ENCODE measurements at places on chromosomes 12 and 14.
A peak's percentile ranks its signal among the peaks of the same experiment; 100 is the strongest.

DNA sequence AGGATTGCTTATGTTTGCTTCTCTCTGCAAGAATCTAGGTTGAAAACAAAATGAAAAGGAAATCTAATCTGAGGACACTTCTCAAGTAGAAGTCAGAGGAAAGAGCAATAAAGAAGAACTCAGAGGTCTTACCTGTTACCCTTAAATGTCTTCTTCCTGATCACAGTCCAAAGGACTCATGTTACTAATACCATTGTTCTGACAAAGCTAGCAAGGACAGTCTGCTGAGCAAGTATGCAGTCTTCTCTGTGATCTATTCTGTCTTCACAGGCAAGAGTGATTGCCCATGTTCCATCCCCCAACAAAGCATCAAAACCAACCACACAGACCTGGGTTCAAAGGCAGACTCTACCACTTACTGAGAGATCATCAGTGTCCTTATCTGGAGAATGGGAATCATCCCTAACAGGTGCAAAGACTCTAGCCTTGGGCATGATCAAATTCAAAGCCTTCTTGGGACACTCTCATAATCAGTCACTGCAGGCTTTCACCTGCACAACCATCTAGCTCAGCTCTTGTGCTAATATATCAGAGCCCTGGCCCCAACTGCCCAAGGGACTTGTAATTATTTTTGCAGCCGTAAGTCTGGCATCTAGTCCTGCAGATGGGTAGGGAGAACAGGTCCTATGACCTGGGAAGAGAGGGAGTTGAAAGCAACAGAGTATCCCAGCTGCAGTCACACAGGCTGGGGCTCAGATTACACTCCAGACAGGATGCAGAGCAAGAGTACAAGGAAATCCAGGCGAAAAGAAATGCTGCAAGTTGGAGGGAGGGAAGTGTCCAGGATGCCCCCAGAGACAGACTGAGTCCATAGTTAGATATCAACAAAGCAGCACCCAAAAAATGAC lies 97.9 kb upstream of the NUDT4 start:
- no peak for DNase-seq

DNA sequence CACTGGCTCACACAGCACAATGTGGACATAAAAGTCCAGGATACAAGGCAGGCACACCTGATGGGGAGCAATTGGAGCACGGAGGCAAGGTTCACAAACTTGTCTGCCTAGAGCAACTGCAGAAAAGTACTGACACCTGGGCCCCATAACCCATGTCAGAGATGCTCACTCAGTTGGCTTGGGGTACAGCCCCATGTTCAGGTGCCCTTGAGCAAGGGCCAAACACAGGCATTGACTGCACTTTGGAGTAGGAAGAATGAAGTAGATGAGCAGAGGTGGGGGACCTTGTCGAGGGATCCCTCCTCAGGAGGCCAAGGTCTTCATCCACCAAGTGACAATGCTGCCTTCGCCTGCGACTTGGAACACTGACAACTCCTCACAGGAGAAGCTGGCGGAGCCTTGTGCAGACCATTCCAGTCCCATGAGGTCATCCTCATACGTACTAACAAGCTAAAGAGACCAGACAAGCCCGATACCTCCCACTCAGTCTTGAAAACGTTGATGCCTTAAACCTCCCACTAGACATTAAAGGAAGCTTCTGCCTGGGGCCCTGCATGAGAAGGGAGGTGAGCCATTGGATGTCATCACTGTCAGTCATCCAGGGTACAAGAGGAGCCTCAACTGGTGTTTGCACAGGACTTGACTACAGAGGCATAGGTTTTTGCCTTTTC lies 42.5 kb upstream of the C14orf180 start:
- no peak for DNase-seq

DNA sequence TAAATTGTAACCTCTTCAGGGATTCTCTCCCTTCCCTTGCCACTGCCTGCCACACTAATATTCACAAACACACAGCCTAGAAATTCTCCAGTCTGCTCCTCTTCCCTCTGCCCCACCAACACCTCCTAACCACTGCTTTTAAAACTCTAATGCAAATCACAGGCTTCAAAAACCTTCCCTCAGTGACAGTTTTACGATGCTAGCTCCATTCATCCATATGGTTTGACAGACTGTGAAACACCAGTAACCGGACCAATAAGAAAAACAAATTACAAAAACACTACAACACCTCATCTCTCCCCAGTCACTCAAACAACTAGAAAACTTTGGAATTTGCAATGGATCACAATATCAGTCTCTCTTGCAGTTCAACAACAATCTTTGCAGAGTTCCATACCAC lies 5.7 kb downstream of the DPF3 start:
- DNase-seq: no peak

GRCh38 chr12:106138633-106139421 lies at the start of gene NUAK1:
Gene NUAK1 (minus strand): TSS chr12:106138954. CDS start chr12:106138653, 301 bp downstream.
- no peak for DNase-seq

GRCh38 chr14:82009076-82009475 lies 475.4 kb upstream of the SEL1L start:
- no peak for DNase-seq

GRCh38 chr12:53465679-53466078 lies 13.8 kb downstream of the PCBP2 start:
- no peak for DNase-seq

DNA sequence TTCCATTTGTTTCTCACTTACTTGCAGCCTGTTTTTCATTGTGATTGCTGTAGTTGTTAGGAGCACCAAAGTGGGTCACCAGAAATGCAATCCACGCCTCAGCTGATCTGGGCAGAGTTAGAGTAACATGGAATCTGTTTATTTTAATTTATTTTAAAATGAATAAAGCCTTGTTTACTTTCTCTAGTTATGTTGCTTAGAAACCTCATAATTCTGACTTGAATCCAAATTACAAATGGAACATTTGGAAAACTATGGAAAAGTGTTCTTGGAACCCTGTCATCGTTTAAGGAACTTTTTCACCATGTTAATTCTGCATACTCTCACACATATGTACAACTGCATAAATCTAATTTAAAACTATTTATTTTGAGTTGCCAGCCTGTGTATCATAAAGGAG lies 92.2 kb upstream of the DAAM1 start:
- DNase-seq: no peak

- DNase-seq: no peak
Measured at GRCh38 chr12:132393991-132394949, 64.9 kb upstream of the GALNT9 start.

DNA sequence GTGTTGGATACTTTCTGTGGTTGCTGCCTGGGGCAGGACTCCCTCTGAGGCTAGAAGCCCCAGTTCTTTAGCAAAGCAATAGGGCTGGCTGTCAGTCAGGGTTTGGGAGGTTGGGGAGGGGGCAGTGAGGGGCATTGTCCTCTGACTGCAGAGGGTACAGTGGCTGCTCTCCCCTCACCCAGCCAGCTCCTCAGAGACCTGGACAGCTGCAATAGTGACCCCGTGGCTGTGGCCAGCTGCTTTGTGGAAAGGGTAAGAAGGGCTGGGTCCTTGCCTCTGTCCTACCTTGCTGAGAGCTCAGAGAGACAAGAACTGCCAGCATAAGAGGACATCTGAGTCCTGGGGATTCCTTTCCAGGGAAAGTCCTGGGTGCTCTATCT lies 25.8 kb downstream of the PLEKHG3 start:
- DNase-seq: no peak

DNA sequence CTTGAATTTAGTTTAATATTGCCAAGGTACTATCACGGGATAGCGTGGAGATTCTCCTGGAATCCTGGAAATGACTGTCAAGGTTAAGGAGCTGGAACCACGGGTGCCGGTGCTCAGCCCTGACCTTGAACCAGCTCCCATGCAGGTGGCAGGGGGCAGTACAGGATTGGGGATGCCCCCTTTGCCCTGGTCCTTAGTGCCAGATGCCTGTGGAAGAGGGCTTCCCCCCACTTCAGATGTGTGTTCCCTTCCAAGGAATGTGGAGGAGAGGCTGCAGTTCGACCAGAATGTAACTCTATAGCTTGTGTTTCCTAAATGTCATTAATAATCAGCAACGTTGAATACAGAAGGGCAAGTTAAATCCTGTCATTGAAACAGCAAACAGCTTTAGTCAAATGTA lies 258.9 kb downstream of the VRK1 start:
- DNase-seq: no peak

DNA sequence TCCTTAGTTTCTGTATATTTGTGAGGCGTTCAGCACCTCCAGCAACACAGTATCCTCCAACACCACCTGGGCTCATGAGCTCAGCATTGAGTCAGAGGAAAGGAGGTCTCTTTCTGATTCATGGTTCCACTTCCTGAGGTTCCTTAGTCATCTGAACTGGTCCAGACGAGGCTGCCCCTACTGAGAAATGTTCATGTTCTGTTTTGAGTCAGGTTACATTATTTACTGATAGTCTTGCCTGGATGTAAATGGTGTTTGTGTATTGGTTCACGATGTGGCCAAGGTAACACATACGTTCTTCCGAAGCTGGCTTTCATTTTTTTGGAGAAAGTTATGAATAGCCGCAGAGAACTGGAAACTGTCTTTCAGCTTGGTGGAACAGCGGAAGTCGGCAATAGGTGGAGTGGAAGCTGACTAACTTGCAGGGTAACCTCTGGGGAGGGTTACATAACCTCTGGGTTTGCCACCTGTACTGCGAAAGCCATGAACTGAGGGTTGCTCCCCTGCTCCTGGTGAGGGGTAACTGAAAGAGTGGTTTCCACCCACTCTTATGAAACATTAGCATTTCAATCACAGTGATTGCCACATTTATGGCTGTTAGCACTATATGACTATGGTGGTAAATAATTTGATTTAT lies 42.2 kb upstream of the MANSC4 start:
- peak; percentile 20 for DNase-seq

DNA sequence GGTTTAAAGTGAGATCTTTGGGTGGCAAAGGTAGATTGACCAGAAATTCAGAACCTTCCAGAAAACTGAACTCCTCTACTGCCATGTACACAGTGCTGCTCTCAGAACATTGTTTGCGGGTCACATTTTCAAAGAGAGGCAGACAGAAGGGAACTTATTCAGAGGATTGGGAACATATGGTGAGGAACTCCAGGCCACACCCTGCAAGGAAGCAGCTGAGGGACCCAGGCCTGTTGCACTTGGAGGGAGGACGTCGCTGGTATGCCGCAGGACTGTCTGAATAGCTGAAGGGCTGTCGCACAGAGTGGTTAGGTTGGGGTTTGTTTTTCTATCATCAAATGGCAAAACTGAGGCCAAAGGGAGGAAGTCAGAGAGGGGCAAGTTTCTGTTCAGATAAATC lies 441.1 kb downstream of the DPF3 start:
- no peak for DNase-seq

DNA sequence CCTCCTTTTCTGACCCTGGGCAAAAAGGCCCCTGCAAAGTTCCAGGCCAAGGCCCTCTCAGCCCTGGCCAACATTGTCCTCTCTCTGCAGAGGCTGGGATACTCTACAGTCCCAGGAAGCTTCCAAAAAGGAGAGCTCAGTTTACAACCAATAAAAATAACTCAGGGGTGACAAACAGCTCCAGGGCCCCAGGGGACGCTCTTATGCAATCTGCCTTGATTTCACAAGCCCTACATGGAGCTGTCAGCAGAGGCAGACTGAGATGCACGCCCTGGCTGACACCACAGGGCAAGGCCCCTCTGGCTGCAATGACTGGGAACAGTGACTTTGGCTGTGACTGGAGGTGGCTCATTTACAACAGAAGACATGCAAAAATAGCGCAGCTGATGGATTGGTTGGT lies 129.0 kb upstream of the MED13L start:
- peak; percentile 66 for DNase-seq

DNA sequence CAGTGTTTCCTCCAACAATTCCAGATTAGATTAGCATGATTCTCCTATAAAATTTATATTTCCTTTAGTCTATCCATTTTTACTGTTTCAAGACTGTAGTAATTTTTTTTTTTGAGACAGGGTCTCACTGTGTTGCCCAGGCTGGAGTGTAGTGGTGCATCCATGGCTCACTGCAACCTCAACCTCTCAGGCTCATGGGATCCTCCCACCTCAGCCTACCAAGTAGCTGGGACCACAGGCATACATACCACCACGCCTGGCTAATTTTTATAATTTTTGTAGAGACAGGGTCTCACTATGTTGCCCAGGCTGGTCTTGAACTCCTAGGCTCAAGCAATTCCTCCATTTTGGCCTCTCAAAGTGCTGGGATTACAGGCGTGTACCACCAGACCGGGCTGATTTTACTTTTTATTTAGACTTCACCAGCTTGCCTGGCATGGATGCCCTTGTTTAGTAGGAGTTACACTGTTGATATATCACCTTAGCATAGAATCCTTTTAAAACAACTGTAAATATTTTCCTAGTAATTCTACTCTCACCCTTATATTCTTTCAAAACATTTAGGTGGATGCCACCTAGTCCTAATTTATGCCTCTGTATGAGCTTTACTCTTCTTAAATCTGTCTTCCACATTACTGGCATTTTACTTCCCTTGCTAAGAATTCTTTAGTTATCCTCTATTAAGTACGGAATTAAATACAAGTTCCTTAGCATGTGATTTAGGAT lies 55.8 kb upstream of the LIMA1 start:
- no peak for DNase-seq

DNA sequence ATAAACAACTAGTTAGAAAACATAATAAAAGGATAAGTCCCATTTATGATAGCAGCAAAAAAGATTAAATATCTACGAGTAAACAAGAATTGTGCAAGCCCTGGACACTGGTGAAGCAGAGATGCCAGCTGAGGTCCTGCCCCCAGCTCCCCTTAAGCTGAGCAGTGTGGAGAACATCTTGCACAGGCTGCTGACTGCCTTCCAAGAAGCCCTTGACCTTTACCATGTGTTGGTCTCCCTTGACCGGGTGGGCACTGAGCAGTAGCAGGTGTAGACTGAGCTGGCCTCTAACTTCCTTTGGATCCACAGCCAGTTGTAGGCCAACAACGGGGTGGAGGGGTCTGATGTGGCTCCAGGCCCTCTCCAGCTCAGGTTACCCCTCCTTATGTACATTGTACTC lies 47.7 kb upstream of the PAPLN start:
- DNase-seq: no peak

DNA sequence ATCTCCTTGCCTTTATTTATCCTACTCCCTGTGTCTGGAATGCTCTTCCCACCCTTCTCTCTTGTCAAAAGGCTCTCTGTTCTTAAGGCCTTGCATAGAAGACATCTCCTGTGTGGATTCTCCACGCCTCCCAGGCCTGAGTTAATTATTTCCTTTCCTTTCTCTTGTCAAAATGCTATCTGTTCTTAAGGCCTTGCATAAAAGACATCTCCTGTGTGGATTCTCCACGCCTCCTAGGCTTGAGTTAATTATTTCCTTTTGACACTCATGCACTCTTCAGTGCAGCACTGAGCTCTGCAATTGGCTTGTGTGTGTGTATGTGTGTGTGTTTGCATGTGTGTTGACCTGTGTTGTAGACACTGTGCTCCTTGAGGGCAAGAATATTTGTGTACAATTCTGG lies 52.1 kb upstream of the DCD start:
- DNase-seq: no peak

DNA sequence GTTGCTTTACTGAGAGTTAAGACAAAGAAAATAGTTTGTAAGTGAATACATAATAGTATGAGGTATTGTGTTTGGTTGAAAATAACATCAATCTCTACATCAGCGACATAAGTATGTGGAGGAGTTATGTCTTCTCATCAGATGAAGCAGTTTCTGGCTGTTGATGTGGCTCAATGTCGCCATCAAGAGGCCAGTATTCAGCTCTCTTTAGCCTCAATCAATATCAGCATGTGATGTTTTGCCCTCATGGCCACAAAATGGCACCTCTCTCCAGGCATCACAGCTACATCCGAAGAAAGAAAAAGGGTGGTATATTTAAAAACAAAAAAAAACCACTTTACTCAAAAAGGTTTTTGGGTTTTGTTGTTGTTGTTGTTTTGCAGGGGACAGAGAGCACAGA lies 302.3 kb upstream of the TMEM132C start:
- no peak for DNase-seq

GRCh38 chr14:105193916-105194782 lies 13.0 kb upstream of the NUDT14 start:
- peak; percentile 17 for DNase-seq

- no peak for DNase-seq
Measured at GRCh38 chr12:132937476-132937875, 18.6 kb downstream of the ZNF605 start.
